ENCODE measurements at places on chromosomes 5 and 9.

DNA sequence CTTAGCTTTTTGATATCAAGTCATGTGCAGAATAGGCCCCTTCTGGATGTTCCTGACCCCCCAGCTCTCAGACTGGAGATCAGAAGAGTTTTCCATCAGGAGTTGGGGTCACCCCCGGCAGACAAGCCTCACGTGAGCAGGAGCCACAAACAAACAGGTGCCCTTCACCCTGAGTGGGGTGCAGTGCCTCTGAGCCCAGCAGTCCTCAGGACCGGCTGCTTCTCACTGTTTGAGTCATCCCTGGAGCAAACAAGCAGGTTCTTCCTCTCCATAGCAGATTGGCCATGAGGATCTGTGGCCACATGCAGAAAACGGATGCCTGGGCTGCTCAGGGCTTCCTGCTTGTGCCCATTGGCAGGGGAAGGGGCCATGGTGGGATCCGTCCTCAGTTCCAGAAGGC, 47.0 kb downstream of the LRSAM1 start:
- no peak for DNase-seq

GRCh38 chr9:136133191-136133958, 14.7 kb upstream of the TMEM250 start:
- peak; percentile 52 for DNase-seq

DNA sequence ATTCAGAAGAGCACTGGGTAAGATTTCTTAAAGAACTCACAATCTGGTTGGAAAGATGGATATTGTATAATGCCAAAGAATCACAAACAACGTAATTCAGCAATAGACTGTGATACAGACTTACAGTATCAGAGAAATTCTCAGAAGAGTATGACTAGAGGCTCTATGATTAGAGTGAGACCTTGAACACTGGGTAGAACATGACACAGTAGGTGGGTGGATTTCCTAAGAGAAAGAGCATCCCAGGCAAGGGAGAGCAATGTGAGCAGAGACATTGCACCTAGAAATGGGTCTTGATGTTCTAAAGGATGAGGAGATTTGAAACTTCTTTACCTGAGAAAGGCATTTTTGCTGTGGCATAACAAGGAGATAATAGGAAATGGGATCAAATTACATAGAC, 27.3 kb upstream of the CAST start:
- no peak for DNase-seq

- no peak for DNase-seq
These were observed 22.1 kb upstream of the MARCHF6 start for GRCh38 chr5:10331341-10331796.

DNA sequence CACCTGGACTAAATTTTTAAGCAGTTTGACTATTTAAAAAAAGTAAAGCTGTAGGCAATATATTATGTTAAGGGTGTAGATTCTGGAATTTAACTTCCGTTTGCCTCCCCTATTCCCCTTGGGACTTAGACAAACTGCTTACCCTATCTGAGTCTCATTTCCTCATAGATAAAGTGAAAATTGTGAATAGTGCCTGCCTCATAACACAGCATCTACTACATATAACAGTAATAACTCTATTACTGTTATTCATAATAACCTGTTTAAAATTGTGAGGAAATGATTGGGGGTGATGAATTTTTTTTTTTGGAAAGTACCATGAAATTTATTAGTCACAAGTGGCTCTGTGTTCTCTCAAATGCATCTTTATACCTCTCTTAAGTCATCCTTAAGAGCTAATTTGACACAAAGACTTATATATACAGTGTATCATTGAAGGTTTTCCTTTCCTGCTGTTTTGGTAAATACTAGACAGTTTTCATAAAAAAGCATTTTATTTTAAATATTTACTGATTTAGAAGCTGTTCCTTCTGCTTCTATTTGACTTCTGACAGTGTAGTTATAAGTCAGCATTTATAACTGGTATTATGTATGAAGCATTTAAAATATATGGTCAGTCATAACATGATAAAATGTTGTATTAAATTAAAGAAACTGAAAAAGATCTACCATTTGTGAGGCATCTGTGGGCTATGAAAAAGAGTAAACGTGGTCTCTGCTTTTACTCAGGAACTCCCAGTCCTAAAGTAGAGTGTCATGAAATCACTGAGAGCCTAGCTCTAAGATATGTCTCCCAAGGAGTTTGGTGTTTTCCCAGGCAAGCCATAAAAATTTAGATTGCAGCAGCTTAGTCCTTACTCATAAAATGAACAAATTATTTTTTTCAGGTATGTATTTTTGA, 46.4 kb downstream of the MCCC2 start:
- no peak for DNase-seq

DNA sequence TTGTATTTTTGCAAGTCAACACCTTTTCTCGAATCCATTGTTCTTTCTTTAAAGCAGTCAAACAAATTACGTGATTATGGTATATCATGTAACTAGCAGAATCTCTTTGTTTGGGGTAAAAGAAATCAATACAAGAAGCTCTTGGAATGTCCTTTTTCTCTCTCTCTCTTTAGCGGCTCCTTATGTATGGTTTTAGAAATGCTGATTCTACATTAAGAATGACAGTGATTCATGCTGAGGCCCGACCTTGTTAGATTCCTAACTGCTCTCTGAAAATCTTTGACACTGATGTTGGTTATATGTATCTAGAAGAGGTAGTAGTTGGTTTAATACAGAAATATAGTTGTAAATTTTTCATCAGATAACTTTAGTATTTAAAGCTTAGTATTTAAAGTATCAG, 76.4 kb downstream of the SNX24 start:
- DNase-seq: no peak

- DNase-seq: no peak
These were observed 287.2 kb downstream of the CD180 start for GRCh38 chr5:66909364-66909763.

GRCh38 chr5:139382807-139383206, 290 bp downstream of the SLC23A1 start:
- DNase-seq: no peak

DNA sequence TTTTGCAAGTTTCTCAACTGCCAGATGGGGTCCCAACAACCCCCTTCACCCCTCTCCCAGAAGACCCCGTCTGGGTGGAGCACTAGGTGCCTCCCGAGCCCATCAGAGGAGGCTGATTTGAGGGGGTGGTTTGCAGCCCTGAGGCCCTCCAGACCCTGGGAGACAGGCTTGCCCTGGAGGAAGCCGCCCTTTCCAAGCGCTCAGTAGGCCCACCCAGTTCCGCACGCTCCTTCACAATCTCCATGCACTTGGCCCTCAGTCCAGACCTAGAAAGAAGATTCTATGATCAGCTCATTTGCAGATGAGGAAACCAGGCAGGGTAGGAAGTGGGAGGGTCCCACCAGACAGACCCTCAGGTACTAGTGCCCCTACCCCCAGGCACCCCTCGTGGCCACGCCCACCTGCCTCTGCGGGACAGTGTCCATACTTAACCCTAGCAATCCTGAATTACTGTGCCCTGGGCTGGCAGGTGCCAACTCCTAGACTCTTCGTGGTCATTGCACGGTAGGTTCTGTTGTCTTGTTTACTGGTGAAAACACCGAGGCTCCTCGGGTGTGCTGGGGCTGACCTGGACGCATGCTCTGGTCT, 22.3 kb downstream of the OR2V1 start:
- no peak for DNase-seq
